Dorsolateral prefrontal cortex (tissue), 122 donors: ENCODE measurements at places on chromosomes 3 and 15.
A peak's percentile ranks its signal among the peaks of the same experiment; 100 is the strongest.

- DNase-seq = no peak
These were observed 7.6 kb downstream of the MYO9A start for GRCh38 chr15:72110355-72110754.

DNA sequence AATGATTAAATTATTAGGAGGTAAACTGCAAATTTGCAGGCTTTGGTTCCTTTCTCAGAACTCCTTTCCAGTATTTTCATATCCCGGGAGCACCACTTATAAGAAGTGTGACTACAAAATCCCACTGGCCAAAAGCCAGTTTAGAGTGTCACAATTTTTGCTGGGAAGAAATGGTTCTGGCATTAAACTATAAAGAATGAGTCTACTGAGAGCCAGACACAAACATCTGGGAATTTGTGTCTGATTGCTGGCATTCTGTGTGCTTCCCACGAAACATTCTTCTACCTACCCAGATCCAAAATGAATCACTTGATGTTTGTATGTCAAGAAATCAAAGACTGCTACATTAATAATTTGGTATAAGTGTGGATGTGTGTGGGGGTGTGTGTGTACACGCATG, 82.8 kb downstream of the DUT start:
- no peak for DNase-seq

GRCh38 chr3:81645248-81645647, 116.2 kb downstream of the GBE1 start:
- DNase-seq = no peak

- peak; percentile 80 for DNase-seq
These were observed 68.4 kb upstream of the TNFAIP8L3 start for GRCh38 chr15:51162865-51163762.

DNA sequence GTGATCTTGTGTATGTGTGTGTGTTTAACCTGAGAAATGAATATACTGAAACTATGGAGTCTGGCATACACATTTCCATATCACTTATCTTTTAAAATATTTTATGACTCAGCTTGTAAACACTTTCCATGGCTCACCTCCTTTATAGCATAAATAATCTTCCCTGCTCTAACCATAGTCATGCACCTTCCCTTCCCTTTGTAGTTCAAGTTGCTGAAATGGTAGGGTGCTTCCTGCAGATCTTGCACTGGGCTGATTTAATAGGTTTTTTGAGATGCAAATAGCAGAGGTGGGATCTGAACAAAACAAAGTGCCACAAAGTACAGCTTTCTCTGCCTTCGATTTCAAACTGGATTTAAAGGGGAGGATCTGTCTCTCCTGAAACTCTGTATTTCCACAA, 712.7 kb upstream of the LMCD1 start:
- no peak for DNase-seq

GRCh38 chr3:72155391-72156064, 370.6 kb upstream of the PROK2 start:
- no peak for DNase-seq

- no peak for DNase-seq
These were observed 43.7 kb upstream of the GNB5 start for GRCh38 chr15:52234596-52235541.

DNA sequence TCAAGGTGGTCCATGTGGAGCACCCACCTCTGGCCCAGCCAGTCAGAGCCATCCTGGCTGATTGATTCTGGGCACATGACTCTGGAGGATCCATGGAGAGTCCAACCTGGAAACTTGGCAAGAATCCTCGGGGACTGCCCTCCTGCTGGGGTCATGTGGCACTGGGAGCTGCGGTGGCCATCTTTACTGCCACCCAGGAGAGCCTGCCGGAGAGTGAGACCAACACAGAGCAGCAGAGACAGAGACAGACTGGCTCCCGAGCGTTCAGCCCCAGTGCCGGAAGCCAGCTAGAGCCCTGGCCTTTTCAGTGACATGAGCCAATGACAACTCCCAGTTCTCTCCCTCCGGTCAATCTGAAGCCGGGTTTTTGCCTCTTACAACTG, 11.5 kb upstream of the GATA2 start:
- DNase-seq = no peak

- DNase-seq = no peak
These were observed 514.6 kb upstream of the CNTN3 start for GRCh38 chr3:75129101-75129500.

DNA sequence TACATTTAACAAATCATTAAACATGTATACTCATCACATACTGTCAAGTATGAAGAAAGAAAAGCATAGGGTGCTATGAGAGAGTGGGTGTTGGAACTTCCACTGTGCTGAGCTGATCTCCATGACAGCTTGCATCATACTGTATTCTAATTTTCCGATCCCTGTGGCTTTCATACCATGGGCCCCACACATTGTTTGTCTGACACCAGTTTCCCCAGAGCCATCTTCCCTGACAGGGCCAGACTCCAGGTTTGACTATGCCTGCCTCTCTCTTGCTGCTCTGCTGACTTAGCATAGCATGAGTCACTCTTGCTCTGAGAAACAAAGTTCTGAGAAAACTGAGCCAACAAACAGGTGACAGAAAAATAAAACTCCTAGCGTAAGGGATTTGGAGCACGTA, 37.0 kb upstream of the CASR start:
- DNase-seq = no peak

DNA sequence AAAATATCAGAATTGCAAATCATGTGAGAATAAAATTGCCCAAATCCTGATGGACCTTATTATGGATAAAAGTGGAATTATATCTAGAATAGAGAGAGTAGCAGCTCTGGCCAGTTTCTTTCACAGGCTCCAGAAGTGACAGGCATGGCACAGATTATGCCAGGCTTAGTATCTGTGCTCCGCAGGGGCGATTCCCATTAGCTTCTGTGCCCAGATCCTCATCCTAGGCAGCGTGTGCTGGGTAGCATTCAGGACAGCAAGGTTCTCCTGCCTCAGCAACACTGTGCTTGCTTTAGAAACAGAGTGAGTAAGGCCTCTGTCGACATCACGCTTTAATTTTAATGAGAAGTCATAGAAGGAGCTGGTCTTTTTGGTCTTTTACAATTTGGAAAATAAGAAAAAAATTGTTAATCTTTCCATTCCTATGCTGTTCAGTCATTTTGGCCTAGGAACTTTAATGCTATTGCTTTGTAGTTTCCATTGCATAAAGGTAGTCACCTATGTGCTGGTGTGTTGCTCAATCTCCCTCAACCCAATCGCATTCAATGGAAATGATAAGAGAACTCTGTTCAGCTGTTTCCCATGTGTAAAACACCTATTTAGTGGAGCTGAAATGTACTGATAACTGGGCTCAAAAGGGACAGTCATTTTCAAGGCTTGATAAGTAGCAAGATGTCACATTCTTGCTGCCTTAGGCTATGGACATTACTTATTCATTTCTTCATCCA, 770.1 kb downstream of the AGBL1 start:
- DNase-seq = no peak

DNA sequence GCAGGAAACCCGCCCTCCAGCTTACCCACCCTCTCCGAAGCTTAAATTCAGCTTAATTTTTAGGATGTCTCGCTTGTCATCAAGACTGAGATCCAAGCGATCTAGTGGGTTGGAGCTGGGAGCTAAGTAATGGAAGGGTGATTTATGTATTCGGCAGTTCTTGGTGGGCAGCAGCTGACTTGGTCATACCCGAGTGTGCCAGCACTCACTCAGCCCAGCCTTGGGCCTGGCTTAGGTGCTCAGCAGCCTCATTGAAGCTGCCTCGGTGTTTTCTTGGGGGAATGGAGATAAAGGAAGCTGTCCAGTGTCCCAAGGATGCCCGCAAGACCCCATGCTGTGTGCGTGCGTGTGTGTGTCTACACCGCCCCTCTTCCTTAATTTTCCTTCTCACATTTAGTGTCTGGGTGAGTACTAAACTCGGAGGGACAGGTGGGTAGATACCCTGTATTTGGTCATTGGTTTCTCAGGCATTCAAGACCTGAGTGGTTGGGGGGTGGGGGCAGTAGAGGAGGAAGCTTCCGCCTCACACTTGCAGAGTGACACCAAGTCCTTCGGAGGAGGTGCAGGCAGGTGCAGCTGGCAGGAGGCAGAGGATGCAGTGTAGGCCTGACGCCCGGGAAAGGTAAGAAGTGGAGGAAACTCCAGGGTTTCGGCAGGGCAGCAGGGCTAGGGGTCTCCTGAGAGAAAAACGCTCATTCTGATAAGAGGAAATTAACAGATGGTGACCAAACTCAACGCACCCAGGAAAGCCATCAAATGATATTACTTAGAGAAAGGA, 92.8 kb downstream of the PCSK6 start:
- no peak for DNase-seq

- no peak for DNase-seq
These were observed 93.7 kb downstream of the ABI3BP start for GRCh38 chr3:100899440-100900091.

DNA sequence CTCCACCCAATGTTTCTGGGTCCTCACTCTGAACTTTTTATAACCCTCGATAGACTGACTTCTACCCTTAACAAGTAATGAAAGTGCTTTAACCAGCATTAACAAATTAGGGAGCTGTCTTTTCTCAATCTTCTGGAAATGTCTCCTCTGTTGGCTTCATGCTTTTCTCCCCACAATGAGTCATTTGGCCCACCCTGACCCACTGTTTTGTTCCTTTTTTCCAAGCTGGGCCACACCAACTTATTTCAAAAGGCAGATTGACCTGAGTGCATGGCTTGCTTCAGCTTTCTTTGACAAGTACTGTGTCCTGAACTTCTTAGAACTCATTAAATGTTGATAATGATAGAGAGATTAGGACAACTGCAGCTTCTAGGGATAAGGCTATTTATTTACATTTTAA, 199.6 kb upstream of the SEMA6D start:
- no peak for DNase-seq

DNA sequence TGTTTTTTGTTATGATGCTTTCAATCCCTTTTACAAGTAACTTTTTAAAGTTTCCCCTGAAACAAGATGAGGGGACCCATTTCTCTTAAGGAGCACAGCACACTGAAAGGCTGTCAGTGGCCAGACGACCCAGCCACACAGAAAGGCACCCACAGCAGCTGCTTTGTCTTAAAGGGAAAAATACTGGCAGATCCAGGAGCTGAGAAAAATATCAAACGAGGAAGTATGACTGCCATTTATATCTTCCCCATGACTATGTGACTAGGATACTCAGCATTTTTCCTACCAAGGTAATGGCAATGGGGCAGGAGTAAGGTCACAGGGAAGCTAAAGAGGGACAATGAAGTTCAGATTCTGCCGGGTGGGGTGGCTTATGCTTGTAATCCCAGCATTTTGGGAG, 15.9 kb downstream of the ABCC5 start:
- DNase-seq = no peak

GRCh38 chr3:114133947-114134346, 44.9 kb downstream of the DRD3 start:
- no peak for DNase-seq

GRCh38 chr3:187498211-187498724, 130.1 kb downstream of the RTP4 start:
- no peak for DNase-seq

GRCh38 chr3:27312044-27312668, 57.0 kb downstream of the NEK10 start:
- DNase-seq = no peak

- peak; percentile 63 for DNase-seq
These were observed 175.7 kb downstream of the KLHL25 start for GRCh38 chr15:85618956-85619491.

DNA sequence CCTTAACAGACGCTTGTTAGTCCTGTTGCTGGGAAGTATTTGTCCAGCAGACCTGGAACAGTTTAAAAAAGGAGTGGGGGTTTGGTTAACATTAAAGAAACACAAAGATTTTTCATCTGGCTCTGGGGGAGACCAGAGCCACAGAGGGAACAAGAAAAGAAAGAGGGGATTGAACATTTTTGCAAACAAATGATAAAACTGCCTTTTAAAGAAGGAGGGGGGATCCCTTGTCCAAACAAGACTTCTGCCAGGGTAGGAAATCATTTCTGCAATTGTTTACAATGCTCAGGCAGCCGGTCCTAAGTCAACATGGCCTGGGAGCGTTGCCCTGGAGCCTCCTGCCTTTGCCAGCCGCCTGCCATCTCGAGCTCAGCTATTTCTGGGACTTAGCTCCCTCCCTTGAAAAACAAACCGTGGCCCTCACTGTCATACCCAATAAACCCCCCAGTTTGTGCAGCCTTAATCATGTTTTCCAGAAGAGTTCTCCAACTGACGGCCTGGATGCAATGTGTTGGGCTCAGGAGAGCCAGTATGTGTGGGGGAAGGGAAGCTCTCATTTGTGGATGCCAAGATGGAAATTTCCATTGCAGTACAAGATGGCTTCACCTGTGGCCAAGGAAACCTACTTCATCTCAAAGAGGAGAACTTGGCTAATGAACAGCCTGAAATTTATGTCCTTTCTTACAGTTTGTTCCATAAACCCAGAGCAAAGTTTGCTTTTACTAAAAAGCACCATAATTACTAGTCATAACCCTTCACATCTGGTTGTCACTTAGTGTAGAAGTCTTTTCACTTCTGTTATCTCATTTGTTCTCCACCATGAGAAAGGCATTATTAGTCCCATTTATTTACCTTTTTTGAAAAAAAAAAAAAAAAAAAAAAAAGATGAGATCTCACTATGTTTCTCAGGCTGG, 75.9 kb upstream of the RNU6-1 start:
- peak; percentile 71 for DNase-seq

GRCh38 chr3:50375258-50375931, 16.1 kb upstream of the TMEM115 start:
- DNase-seq = no peak

DNA sequence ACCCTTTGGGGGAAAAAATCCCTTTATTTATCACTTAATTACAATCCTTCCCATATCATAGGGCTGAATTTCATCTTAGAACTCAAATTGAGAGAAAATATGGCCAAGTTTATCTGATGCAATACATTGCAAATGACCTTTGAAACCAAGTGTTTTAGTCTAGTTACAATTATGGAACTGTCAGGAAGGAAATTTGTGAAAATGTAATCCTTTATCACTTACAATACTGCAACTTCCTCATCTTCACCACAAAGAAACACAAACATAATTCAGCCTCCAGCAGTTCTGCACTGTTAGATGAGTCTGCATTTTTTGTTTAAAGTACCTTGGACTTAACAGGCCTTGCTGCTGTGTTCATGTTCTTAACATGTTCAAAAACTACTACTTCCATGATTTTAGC, 4.6 kb downstream of the CCPG1 start:
- no peak for DNase-seq

DNA sequence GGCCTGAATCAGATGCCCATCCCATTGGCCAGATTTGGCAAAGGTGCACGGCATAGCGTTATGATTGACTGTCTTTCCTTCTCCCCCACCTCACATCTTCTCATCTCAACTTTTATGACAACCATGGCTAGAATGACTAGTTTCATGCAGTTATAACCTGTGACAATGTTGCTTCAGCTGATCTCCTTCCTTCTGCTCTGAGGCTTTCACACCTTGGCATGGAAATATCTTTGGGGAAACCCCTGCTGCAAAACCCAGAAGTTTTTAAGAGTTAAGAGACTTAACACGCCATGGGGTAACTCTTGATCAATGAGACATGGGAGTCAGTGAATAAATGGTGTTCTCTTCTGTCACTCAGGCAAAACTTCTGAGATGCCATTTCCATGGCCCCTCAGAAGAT, 290.7 kb upstream of the MDFIC2 start:
- no peak for DNase-seq

DNA sequence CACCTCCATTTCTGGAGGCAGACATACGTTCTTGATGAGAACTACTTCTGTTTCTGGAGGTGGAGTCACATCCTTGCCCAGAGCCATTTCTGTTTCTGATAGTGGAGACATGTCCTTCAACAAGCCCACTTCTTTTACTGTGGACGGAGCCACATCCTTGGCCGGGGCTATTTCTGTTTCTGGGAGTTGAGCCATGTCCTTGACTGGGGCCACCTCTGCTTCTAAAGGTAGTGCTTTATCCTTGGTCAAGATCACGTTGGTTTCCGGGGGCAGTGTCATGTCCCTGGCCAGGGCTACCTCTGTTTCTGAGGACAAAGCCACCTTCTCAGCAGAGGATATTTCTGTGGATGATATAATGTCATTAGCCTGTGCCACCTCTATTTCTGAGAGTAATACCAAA, 100.0 kb downstream of the MAP4 start:
- no peak for DNase-seq
